GM04503 (cell line): ENCODE measurements at places on chromosomes 2 and 18.

DNA sequence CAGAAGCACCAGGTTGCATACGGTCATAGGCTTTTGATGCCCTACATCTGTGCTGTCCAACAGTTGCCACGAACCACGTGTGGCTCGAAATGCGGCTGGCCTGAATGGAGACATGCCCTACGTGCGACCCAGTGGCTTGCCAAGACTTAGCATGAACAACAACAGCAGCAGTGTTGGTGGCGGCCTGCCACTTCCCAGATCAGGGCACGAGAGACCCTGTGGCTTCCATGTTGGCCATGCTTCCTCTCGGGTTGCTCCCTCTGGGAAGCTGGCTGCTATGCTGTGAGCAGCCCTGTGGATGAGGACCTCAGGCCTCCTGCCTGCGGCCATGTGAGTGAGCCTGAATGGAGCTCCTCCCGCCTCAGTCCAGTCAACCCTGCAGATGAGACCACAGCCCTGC lies 212.3 kb downstream of the HDAC4 start:
- DNase-seq, result no peak

DNA sequence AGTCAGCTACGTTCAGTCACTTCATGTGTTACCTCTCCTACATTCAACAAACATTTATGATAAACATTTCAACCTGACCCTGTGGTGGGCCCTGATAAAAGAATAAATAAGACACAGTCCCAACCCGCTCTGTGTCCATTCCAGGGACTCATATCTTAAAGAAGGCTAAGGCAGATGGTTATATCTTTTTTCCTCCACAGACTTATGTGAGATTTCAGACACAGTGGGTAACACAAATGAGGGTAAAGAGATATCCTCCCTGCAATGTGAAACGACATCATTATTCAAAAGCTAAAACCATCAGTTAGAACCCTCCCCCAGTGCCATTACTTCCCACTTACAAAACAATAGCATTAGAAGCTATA lies 11.1 kb upstream of the HNRNPLL start:
- no peak for DNase-seq

- DNase-seq, result no peak
These were observed at the start of gene TMSB10 for GRCh38 chr2:84905181-84906107. Gene TMSB10 (plus strand): TSS chr2:84905656.

DNA sequence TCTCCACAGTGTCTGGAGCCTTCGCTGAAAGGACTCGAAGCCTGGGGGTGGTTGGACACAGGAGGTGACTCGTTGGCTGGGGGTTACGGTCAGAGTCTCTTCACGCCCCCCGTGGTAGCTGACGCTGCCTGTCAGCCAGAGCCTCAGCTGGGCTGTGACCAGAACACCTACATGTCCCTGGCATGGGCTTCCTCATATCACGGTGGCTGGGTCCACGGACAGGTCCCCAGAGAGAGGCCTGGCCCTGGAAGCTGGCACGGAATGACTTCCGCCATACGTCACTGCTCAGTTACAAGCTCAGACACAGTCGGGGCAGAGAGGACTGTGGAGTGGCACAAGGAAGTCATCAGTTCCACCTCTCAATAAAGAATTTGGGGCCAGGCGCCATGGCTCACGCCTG lies 28.5 kb downstream of the ITGB1BP1 start:
- DNase-seq, result no peak

DNA sequence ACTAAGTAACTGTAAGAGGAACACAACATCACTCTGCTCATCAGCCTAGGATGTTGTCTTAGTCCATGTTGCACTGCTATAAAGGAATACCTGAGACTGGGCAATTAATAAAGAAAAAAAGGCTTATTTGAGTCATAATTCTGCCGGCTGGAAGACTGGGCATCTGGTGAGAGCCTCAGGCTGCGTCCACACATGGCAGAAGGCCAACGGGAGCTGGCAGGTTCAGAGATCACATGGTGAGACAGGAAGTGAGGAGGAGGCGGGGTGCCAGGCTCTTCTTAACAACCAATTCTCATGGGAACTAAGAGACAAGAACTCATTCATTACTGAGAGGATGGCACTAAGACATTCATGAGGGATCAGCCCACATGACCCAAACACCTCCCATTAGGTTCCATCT lies 46.8 kb downstream of the EPG5 start:
- DNase-seq, result peak; percentile 62

DNA sequence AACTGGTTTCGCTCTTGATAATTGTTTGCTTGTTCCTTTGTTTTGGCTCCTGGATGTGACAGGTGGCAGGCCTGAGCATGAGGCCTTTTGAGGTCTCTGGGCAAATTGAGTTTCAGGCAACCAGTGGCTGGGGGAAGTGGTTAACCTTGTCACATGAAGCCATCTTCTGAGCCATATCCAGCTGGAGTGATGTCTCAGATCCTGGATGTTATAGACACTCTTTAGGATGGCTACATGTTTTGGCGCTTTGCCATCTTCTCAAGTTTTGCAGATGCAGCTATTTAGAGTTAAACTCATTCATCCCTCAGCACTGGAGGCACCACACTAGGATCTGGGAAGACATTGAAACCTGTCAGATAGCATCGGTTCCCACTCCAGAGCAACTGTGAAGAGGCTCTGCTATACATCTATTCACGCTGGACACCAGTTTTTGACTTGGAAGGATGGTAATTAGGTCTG lies 25.3 kb upstream of the TACR1 start:
- DNase-seq, result no peak

- no peak for DNase-seq
These were observed 214.3 kb upstream of the EPHA4 start for GRCh38 chr2:221786297-221786926.

- DNase-seq, result no peak
These were observed 3.3 kb downstream of the HES6 start for GRCh38 chr2:238236571-238236970.

GRCh38 chr2:67854798-67855197 lies 208.0 kb downstream of the C1D start:
- no peak for DNase-seq

DNA sequence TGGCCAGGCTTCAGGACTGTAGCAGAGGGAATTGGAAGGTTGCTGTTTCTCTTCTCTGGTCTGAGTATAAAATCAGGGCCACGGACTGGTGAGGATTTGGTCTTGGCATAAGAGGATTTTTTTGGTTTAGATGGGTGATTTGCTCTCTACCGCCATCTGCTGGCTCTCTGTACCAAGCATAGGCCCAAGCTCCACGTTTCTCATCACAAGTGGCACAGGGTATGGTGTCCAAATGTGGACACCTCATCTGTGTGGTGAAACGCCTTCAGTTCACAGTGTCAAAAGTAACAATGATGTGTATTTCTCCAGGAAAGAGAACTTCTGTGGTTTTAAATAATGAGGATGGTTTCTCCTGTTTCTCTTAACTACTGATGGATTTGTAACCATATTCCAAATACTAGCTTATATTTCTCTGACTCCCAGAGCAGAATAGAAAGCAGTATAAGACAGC lies 115.1 kb downstream of the EML6 start:
- peak; percentile 32 for DNase-seq

DNA sequence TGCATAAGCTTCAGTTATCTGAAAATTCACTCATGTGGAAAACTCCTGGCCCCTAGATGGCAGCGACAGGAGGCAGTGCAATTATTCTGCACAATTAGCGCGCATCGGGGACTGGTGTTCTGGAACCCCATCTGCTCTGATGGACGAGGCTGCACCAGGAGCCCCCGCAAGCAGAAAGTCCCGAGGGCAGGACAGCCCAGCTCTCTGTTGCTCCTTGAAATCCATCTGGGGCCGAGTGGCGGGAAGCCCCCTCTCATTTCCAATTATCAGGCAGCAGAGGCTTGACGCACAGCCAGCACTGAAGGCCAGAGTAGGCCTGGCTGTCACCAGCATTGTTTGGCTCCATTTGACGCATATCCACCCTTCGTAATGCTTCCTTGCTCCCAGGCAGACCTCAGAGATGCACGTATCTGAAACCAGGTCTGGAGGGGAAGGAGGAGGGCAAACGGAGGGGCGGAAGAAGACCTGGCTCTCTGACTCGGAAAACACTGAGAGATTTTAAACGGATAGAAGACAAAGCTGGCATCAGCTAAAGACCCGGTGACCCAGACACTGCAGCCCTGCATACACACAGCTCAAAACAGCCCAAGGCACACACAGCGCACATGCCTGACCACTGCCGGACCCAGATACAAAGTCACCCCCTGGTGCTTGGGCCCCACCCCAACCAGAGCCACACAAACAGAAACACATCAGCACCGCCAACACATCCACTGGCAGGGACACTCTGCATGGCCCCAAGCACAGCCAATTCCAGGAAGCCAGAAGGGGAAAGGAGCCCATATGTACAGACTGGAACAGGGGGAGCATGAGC lies 69.8 kb downstream of the TNS1 start:
- DNase-seq, result no peak

GRCh38 chr2:239061824-239062570 lies 214.1 kb downstream of the TWIST2 start:
- no peak for DNase-seq

GRCh38 chr2:233053928-233054784 lies 6.0 kb upstream of the INPP5D start:
- no peak for DNase-seq

DNA sequence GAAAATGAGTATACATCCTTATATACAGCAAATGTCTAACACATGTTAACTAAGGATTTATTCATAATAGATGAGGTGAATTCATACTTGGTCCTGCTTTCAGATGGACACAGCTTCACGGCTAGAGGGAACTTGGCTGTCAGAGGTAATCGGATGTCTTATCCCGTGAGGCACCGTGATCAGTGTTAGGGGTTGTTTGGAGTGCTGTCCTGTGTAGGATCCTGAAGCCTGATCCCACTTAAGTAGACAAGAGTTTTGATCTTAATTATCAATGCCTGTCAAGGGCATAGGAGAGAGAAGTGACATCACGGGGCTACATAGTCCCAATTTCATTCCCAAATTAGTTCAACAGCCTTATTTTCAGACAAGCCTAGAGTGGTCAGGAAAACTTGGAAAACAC lies 204.6 kb downstream of the RNF144A start:
- DNase-seq, result no peak

DNA sequence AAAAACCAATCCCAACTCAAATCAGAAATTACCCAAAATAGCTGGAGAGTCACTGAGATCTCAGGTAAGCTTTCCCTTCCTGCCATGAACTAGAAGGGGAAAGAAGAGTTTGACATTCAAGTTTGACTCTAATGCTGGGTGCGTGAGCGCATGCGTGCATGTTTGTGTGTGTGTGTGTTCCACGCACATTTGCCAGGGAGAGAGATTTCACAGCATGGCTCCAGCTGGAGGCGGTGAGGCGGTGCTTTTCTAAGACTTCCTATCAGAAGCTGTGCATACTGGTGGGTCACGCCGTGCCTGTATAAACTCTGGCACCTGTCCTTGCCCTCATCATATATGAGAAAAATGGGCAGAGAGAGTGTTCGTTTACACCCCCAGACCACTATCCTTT lies 116.2 kb downstream of the MSH2 start:
- no peak for DNase-seq

GRCh38 chr18:75128051-75128605 lies 80.8 kb downstream of the PTGR3 start:
- no peak for DNase-seq

GRCh38 chr18:45684341-45685115 lies 39.5 kb upstream of the SLC14A1 start:
- peak; percentile 31 for DNase-seq

GRCh38 chr2:106332054-106332453 lies 136.2 kb downstream of the RGPD3 start:
- DNase-seq, result no peak

GRCh38 chr2:118223511-118223991 lies 135.3 kb downstream of the INSIG2 start:
- no peak for DNase-seq

GRCh38 chr2:83970217-83970929 lies 488.7 kb downstream of the SUCLG1 start:
- no peak for DNase-seq

DNA sequence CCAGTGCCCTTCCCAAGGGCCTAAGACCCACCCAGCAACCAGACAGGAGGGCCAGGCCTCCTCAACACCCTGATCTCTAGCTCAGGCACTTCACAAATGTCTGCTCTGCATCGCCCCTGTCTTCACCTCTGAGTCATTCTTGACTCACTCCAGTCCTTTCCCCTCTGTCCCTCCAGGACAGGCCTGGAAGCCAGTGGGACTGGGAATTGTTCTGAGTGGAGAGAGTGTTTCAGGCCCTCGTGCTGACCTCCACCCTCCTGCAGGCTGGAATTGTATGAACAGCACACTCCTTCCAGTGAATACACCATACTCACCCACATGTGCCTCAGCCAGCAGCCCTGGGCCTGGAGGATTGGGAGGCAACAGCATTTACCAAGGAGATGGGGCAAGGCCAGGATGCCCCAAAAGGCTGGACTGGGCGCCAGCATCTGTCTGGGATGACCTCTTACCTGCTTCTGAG lies 304.2 kb downstream of the CYP26B1 start:
- DNase-seq, result no peak

DNA sequence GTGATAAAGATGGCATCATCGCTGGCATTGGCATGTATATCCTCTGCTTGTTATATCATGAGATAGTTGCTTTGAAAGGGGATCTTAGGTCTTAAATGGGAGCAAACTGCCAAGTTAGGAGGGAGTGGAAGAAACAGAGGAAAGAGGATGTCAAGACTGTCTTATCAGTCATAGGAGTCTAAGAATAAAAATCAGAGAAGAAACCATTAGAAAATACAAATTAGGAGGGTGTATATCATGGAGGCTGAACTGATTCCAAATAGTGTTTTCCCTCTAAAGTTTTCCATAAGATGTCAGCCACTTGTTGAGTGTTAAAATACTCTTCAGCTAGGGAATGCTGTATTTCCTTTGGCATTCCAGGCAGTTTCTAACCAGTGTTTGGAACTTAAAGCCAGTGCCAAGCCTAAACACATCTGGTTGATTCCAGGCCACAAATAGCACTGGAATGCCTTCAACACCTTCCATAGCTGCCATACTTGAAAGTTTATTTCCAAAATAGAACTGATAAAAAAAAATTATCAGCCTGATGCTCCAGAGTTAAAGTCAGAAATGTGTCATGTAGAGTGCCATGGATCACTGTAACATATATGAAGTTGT lies 129.4 kb downstream of the ZEB2 start:
- no peak for DNase-seq

DNA sequence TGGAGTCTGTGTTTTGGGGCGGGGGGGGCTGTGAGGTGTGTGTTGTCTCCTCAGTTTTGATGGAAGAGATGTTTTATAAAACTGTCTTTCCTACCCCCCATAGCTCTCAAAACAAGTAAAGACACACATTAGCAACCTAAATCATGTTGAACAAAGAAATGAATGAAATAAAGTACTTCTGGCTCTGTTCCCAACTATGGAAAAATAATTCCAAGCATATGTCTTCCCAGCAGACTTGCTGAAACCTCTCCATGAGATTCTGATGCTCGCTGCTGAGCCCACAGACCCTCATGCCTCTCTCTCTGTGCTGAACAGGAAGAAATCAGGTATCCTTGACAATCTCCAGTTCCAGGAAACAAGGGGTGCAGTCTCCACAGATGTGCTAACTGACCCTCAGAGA lies 226.7 kb upstream of the KLHL29 start:
- no peak for DNase-seq

- DNase-seq, result no peak
These were observed 1.1 kb downstream of the L3MBTL4 start for GRCh38 chr18:6413579-6414117.

DNA sequence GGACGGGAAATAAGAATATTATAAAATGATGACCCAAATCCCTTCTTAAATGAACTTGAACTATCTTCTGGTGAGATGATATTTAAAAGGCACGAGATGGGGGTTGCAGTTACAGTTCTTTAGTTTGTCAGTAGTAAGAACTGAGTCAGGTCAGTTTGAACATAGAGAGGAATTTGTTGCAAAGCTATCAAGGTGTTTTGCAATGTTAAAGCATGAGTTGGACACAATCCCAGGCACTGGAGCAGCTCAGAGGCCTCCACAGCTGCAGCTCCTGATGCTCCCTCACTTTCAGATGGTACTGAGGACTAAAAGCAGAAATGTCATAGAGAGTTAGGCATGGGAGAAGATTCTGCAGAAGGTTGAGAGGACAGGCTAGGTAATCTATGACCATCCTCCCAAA lies 236.0 kb downstream of the BCL2 start:
- no peak for DNase-seq
